H4 (cell line): ENCODE measurements at places on chromosomes 5 and 9. TPM values are rescaled to one million over a fixed set of nuclear protein-coding genes. Genes with fewer than 3 reads are reported as not detected.

Gene TEX48
- not detected in 2 replicates for total RNA-seq

GRCh38 chr5:151089726-151090125, 8.9 kb upstream of the TNIP1 start:
- no peak for DNase-seq

- no peak for DNase-seq
Measured at GRCh38 chr9:10903969-10904368, 291.2 kb upstream of the PTPRD start.

DNA sequence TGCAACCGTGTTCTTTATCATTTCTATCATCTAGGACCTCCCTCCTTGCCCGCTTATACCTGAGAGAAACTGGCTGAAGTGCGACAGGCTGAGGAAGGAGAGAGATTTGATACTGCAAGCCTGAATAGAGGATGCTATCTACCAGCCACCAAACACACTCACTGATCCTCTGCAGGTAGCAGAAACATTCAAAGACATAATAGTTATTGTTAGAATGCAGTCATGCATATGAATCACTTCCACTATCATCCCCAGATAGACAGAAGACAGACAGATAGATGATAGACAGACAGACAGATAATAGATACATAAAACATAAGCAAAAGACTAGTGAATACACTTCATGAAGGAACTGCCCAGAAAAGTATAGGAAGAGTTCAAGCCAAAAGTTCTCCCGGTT, 32.9 kb downstream of the FAM81B start:
- no peak for DNase-seq

DNA sequence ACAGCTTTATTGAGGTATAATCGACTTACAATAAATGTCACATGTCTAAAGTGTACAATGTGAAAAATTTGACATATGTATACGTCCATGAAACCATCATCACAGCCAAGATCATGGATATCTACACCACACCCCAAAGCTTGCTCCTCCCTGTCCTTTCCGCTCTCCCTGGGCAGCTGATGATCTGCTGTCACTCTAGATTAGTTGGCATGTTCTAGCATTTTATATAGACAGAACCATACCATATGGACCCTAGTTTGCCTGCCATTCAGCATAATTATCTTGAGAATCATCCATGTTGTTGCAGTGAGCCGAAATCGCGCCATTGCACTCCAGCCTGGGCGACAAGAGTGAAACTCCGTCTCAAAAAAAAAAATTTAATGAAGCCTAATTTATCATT, 42.5 kb downstream of the ERGIC1 start:
- no peak for DNase-seq
